Endothelial cell of umbilical vein (primary cell): ENCODE measurements at places on chromosomes 2 and 18. TPM values are rescaled to one million over a fixed set of nuclear protein-coding genes. Genes with fewer than 3 reads are reported as not detected.

The CFC1 gene
- total RNA-seq = not detected in 2 replicates

The NETO1 gene
- not detected in 2 replicates for total RNA-seq

The PLA2R1 gene
- total RNA-seq = 14.4 and 15.6 TPM in 2 replicates

The CIDEA gene
- 0.42 and 1.8 TPM in 2 replicates for total RNA-seq

The GAD1 gene
- 0.60 TPM in 1 of 2 replicates, not detected in the other for total RNA-seq

The CD8B gene
- total RNA-seq = not detected in 2 replicates

The CYRIA gene
- 38.4 and 40.3 TPM in 2 replicates for total RNA-seq

The PRKCE gene
- 27.9 and 31.9 TPM in 2 replicates for total RNA-seq

The PPP1R1C gene
- 0.55 TPM in 1 of 2 replicates, not detected in the other for total RNA-seq
